Stimulated activated CD8-positive, alpha-beta memory T cell treated with anti-CD3 and anti-CD28 coated beads, Interleukin-12 subunit alpha, Interleukin-12 subunit beta, amount 100 ng/mL, for 4 hours (primary cell): ENCODE measurements at places on chromosomes 16 and 17.

- DNase-seq, result no peak
Observed at GRCh38 chr17:13503526-13503925, 98.2 kb downstream of the HS3ST3A1 start.

DNA sequence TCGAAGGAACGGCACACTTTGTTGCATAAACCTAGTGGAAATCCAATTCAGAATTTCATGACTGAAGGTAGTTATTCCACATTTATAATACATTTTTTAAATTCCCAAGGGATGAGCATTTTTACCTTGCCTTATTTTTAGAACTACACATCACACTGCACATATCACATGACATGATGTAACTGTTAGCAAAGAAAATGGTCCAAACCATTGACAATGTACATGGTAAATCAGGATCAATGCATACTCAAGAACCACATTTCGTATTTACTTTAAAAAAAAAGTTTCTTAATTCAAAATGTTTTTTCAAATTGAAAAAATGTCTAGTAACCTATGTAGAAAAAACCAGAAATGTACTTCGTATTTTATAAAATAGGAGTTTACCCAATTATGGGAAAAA lies 2.5 kb downstream of the KANSL1 start:
- DNase-seq, result no peak

DNA sequence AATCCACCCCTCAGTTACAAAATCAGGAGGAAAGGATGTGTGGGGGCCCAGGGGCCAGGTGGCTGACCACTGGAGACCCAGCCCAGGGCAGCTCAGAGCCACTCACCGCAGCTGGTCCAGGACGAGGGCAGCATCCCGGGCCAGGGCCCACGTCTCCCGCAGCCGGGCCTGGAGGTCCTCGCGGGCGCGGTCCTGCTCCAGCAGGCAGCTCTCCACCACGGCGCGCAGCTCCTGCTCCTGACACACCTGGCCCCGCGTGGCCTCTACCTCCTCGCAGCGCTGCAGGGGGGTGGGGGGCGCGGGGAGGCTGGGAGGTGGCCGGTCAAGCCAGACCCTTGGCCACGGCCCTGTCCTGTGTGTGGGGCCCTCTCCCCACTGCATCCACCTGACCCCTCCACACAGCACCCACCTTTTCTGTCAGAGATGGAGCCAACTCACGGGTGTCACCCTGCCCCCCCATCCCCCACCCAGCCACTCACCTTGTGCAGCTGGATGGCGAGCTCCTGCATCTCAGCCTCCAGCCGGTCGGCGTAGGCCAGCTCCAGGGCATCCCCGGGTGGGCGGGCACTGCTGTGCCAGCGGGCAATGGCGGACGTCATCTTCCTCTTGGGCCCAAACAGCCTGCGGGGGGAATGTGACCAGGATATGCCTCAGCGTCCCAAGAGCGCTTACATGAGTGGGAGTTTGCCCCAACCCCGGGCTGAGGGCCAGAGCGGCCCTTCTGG lies 5.1 kb downstream of the NUDT16L1 start:
- no peak for DNase-seq

GRCh38 chr17:41932816-41933389 lies 2.5 kb downstream of the ODAD4 start:
- DNase-seq, result no peak

- DNase-seq, result no peak
Observed at GRCh38 chr17:17739388-17740066, 58.3 kb downstream of the RAI1 start.

DNA sequence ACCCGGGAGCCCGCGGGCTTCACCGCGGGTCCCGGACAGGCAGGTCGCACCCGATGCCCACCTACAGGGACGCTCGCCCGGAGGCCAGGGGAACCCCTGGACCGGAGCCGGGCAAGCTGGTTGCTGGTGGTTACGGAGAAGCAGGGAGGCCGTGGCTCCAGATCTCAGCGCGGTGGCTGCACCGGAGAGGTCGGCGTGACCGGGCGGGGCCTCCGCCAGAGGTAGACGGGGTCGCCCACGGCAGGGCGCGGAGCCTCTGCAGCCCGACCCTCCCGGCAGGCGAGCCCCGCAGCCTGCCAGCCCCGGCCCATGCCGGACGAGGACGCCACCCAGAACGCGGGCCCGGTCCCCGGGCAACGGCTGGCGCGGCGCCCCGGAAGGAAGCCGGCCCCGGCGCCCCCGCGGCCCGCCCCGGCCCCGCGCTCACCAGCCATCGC lies 341 bp downstream of the PCYT2 start:
- no peak for DNase-seq

- DNase-seq, result no peak
Observed at GRCh38 chr16:1884155-1884760, 12.3 kb upstream of the MEIOB start.

DNA sequence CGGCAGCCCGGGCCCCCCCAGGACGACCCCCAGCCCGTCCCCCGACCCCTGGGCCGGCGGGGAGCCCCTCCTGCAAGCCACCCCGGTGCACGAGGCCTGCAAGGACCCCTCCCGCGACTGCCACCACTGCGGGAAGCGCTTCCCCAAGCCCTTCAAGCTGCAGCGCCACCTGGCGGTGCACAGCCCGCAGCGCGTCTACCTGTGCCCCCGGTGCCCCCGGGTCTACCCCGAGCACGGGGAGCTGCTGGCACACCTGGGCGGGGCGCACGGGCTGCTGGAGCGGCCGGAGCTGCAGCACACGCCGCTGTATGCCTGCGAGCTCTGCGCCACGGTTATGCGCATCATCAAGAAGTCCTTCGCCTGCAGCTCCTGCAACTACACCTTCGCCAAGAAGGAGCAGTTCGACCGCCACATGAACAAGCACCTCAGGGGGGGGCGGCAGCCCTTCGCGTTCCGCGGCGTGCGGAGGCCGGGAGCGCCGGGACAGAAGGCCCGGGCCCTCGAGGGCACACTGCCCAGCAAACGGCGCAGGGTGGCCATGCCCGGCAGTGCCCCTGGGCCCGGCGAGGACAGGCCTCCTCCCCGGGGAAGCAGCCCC lies 15.6 kb upstream of the ZFPM1 start:
- peak; percentile 36 for DNase-seq

DNA sequence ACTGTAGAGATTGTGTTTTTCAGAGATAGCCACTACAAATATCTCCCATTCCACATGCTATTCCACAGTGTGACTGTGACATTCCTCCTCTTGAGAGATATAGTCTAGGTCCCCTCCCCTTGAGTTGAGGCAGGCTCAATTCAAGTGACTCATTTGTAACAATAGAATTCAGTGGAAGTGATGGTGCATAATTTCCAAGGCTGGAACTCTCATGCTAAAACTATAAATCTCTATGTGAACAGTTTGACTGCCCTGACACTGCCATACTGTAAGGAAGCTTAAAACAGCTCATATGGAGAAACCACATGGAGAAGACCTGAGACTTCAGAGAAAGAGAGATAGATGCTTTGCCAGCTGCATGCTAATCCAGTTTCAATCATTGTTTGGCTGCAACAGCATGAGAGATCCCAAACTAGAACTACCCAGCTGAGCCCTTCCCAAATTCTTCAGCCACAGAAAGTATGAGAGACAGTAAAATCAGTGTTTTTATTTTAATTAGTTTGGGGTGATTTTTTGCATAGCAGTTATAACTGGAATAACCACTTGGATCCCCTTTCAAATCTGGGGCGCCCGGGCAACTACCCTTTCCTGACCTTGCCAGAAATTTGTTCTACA lies 19.5 kb upstream of the CSNK2A2 start:
- DNase-seq, result no peak

GRCh38 chr16:31715915-31716314 lies 157.7 kb upstream of the ZNF267 start:
- DNase-seq, result no peak

DNA sequence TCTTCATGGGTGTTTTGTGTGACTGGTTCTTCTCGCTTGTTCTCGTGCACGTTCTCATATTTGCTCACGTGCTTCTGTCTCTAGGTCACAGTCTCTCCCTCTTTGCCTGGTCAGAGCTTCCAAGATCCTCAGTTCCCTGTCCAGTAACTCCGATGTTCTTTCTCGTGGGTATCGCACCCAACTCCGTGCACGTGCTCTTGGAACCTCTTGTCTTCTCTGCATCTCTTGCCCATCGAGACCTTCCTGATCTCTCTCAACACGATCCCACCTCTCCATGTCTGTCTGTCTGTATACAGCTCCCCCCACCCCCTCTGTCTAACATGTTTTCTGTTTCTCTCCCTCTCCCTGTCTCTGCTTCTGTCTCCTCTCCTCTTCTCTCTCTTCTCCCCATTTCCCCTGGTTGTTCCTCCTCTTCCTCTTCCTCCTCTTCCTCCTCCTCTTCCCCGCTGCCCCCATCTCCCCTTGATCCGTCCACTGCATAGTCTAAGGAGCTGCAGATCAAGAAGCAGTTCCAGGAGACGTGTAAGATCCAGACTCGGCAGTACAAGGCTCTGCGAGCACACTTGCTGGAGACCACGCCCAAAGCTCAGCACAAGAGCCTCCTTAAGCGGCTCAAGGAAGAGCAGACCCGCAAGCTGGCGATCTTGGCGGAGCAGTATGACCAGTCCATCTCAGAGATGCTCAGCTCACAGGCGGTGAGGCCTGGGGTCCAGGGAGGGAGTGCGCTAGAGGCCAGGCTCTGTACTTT lies 6.1 kb downstream of the HIRIP3 start:
- DNase-seq, result no peak

DNA sequence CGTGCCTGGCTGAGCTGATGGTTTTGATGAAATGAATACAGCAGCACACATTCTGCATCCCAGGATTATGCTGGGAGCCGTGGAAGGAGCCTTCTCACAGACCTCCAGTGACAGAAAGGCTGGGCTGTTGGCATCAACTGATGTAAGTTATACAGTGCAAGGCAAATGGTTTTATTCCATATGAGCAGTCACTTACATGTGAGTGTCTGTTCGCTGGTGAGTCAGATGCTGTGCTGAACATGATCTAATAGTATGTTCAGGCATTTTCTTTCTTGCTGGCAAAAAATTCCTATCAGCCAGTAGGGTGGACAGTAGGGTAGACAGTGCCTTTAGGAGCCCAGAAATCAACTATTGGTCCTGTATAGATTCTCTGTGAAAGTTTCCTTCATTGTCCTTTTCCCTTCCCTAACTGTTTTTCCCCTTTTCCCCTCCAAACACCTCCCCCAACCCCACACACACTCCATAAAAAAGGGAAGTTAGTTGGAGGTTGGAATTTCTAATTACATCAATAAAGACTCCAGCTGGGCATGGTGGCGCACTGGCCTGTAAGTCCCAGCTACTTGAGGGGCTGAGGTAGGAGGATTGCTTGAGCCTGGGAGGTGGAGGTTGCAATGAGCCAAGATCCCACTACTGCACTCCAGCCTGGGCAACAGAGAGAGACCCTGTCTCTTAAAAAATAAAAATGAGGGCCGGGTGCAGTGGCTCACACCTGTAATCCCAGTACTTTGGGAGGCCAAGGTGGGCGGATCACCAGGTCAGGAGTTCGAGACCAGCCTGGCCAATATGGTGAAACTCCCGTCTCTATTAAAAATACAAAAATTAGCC lies 36.2 kb downstream of the LDHD start:
- no peak for DNase-seq

DNA sequence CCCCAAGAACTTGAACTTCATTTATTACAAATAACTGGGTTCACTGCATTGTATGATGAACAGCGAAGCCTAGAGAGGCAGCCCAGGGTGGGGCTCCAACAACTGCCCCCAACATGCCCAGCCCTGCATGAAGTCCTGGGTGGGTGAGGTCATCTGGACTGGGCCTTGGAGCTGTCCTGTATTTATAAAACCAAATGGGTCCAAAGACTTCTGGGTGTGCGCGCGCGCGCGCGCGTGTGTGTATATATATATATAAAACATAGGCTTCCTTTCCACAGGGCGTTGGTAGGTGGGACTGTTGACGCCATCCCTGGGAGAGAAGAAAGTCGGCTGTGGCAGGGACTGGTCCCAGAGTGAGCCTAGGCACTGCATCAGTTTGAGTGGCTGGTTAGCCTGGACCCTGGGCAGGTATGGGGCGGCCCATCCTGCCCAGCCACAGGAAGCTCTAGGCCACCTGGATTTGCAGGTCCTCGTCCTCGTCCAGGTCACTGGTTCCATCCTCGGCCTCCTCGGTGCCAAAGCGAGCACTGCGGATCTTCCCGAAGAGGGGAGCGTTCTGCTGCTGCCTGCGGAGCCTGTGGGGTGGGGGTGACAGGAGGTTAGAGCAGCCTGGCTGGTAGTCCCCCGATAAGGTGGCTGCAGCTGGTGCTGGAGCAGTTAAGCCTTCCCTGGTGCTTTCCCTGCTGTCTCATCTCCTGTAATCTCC lies 23.9 kb downstream of the CCDC102A start:
- no peak for DNase-seq

- no peak for DNase-seq
Observed at GRCh38 chr16:84800158-84800978, 19.4 kb upstream of the CRISPLD2 start.

DNA sequence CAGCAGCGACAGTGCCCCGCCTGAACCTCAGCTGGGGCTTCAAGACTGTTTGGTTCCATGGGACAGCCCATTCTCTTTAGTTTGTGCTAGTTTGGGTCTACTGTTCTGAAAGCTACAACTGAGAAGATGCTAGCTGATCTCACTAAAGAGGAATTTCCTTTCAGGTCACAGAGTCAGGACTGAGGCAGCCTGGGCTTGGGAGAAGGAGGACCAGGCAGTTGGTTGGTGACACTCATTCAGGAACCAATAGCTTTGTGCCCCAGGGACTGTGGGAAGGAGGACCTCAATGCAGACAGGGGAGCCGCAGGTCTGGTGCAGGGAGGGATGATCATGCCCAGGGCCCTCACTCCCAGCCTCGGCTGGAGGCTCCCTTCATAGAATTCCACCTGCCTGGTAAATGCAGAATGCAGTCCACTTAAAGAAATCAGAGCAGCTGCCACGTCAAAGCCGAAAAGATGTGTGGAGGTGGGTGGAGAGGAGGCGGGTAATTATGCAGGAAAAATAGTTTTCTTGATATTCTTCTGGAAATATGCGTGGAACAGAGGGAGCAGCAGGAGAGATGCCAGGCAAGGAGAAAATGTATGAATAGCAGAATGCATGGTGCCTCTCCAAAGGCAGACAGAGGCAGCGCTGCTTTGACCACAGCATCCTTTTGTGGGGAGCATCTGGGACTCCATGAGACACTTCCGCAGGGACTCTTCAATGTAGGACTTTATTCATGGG lies 32.6 kb upstream of the ZFP90 start:
- DNase-seq, result no peak

DNA sequence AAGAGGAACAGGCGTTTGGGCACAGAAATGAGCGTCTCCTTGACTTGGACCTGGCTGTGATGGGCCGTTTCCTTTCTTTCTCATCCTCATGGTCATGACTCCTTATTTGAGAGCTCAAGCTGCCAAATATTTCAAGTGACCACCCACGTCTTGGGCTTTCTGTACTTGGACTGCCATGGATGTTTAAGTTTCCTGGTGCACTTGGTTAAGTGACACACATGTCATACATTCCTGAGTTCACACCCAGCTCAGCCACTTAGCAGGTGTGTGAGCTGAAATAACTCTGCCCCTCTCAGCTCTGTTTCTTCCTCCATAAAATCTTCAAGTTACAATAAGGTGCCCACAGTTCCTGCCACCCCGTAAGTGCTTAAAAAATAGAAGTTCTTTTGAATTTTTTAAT lies 114.5 kb downstream of the CLEC16A start:
- no peak for DNase-seq
